Dorsolateral prefrontal cortex (tissue), 122 donors: ENCODE measurements at places on chromosomes 12 and 14.

DNA sequence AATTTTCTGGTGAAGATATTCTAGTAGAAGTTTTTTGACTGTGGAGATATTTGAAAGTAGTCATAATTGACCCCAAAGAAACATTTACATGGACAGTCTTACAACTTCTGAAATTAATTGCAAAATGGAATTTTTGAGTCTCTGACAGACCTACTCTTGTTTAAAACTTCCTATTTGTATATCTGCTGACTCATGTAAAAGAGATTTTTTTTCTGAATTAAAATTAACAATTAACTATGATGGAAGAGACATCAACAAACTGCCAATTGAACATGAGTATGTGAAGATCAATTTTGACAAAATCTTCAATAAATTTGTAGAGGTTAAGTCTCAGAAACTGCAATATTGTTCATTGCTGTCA lies 108.5 kb upstream of the MAX start:
- no peak for DNase-seq

- no peak for DNase-seq
Observed at GRCh38 chr14:31510855-31511254, 23.0 kb upstream of the GPR33 start.

DNA sequence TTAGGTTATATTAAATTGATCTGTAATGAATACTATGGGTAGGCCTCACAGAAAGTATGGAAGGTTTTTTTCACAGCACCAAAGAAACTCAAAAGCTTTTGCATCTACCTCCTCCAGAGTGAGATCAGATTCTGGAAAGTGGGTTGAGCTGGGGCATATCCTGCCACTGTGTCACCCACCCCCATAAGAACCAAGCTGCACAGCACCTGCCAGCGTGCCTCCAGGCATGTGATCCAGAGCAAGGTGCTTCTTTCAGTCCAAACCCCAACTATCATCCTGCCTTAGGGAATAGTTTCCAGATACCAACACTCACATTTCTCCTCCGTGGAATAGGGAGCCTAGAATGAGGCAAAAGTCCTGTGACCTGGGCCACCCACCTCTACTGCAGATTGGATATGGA lies 42.6 kb upstream of the PRB2 start:
- no peak for DNase-seq

GRCh38 chr14:76716285-76716684 lies 45.0 kb upstream of the VASH1 start:
- DNase-seq: no peak
